ENCODE measurements at places on chromosomes 5 and 9.

DNA sequence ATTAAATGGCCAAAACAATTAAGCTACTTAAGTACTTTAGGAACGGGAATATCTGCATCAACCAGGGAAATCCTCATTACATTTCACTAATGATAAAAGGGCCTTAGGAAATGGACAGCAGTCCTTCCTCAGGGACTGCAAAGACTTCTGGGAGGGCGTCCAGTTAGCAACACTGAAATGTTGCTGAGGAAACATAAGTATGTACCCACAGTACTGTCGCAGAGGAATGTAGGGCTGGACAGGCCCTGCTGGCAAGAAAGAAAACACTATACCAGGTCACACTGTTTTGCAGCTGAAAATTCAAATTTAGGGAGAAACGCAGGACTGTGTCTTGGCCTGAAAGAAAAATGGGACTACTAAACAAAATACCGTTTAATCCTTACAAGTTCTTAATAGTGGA, 1.3 kb downstream of the C5orf15 start:
- no peak for DNase-seq

- peak; percentile 33 for DNase-seq
Observed at GRCh38 chr5:126777257-126777974, 480 bp downstream of the LMNB1 start.

- DNase-seq, result no peak
Observed at GRCh38 chr5:108546939-108547338, 165.0 kb upstream of the FBXL17 start.

- DNase-seq, result no peak
Observed at GRCh38 chr5:123117989-123118388, 28.9 kb downstream of the PRDM6 start.

DNA sequence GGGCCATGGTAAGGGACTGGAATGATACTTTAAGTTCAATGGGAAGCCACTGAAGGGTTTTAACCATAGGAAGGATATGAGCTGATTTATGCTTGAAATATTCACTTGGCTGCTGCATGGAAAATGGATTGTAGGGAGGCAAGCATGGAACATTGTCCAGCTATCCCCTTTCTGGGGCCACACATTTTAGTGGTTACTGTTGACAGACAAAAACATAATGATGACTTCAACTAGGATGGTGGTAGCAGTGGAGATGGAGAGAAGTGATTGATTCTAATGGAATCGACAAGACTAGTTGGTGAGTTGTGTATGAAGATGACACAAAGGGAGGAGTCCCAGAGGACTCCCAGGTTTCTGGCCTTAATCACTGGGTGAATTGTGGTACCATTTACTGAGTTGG, 6.2 kb upstream of the FCHSD1 start:
- DNase-seq, result no peak

DNA sequence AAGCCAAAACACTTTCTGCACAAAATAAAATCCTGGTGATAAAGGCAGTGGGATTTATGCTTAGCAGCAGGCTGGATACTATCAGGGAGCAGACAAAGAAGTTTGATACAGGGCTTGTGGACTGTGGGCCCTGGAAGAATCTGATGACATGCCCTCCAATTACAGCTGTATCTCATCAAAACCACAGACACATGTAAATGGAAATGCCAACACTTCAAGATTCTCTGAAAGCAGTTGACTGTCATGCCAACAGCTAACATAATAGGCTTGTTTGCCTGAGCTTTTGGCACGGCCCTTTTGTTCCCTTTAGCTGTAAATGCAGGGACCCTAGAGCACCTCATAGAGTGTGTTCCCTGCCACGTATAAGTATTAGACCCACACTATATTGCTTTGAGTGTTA, 114.4 kb downstream of the STK32A start:
- no peak for DNase-seq

DNA sequence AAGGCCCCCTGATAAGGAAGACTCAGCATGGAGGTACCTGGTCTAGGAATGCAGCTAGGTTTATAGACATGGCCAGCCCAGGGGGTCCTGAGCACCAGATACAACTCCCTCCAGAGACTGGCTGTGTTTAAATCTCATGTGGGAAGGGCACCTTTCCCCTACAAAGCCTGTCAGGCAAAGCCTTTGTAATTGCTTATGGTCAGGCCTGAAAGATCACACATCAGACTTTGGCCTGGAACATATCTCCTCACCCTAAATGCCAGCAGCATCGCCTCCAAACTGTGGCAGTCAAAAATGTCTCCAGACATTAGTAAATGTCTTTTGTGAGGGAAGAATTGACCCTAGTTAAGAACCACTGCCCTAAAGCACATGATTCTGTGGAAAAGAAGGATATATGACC, 51.6 kb upstream of the MACIR start:
- DNase-seq, result no peak

GRCh38 chr5:55347786-55348185, 40.0 kb downstream of the MTREX start:
- DNase-seq, result no peak

DNA sequence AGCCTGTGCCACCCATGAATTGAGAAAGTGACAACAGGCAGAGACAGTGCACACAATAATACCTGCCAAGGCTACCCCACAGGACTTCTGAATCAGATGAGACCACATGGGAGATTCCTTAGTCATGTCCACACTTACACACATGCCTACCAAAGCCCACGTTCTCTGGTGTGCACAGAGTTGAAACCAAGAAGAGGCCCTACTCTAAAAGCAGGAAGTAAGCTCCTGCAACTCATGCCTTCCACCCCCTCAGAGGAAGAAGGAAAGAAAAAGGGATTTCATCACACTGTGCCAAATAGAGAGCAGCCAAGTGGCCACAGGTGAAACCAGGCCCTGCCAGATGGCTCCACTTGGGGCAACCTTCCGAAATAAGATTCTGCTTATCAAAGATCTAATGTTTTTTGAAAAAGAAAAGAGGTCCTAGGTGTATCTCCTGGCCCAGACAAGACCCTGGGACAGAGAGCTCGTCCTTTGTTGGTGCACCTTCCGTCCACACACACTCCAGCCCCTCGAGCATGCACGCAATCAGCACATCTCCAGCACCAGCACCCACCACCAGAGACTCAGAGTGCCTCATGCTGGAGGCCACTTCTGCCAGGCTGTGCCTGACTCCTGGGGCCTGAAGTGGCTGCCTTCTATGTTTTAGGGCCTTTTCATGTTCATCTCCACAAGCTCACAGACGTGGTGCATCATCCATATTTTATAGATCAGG, 114.6 kb upstream of the SPOCK1 start:
- no peak for DNase-seq

GRCh38 chr5:140764177-140764973, 21.6 kb upstream of the PCDHA1 start:
- DNase-seq, result no peak

GRCh38 chr5:178293400-178293799, 60.8 kb upstream of the PHYKPL start:
- DNase-seq, result no peak

- peak; percentile 22 for DNase-seq
Observed at GRCh38 chr9:71604197-71605063, 163.9 kb downstream of the CEMIP2 start.

- no peak for DNase-seq
Observed at GRCh38 chr9:108209132-108209685, 646.6 kb downstream of the ACTL7B start.
